Islet precursor cell (in vitro differentiated cells): ENCODE measurements at places on chromosomes 13 and 19.
A peak's percentile ranks its signal among the peaks of the same experiment; 100 is the strongest.

DNA sequence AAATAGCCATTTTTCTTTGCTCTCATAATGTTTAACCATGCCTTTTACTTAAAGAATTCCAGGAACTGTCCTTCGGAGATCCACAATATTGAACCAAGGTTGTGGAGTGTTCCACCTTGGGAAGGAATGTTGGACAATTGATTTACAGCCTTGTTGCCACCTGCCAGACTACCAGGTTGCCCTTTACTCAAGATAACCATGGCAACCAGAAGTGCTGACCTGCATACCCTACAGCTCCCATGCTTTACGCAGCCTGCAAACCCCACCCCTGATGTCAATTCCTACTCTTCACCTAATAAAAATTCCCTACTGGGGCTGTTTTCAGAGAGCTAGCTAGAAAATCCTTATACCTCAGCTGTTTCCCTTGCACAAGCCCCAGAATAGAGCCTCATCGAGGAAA is 151.0 kb upstream of the RXFP2 start:
- peak; percentile 56 for DNase-seq

GRCh38 chr13:102968572-102969228 is 97.5 kb downstream of the SLC10A2 start:
- DNase-seq, result no peak

DNA sequence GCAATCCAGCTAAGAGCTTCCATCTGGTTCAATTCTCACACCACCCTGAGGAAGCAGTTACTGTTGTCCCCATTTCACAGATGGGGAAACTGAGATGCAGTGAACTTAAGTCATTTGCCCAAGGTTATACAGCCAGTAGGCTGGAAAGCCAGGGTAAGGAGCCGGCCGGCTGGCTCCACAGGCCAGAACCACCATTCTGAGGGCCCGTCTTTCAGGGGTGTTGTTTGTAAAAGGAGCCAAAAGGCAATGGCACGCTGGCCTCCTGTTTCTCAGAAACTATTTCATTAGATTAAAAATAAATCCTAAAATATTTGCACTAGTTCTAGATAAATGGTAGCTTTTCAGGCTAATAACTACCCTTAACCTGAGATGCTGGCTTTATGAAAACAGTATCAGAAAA is 114.9 kb downstream of the CRYL1 start:
- DNase-seq, result no peak

GRCh38 chr13:103788061-103788652 is 721.9 kb upstream of the SLC10A2 start:
- no peak for DNase-seq

GRCh38 chr13:24742977-24743376 is 21.0 kb upstream of the RNF17 start:
- no peak for DNase-seq

DNA sequence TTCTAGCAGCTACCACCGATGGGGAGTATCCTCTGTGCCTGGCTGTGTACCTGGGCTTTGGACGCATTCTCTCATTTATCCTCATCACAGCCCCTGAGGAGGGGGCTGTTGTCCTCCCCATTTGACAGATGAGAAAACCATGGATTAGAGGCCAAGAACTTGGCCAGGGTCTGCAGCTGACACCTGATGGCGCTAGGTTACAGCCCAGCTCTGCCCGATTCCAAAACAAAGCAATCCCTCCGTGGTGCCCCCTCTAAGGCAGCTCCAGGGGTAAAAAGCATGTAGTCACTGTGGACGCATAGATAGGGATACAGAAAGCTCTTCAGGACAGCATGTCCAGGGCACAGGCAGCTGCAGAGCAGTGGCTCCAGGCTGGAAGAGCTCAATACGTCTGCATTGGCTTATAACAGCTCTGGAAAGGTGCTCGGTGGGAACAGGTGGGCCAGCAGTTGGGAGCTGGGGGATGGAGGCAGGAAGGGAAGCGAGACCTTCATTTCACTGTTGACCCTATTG is 35.4 kb upstream of the UQCRFS1 start:
- DNase-seq, result peak; percentile 28

GRCh38 chr13:114012921-114013320 is 39.0 kb upstream of the C13orf46 start:
- DNase-seq, result no peak

GRCh38 chr19:40907968-40908735 is 26.1 kb upstream of the CYP2A7 start:
- no peak for DNase-seq

DNA sequence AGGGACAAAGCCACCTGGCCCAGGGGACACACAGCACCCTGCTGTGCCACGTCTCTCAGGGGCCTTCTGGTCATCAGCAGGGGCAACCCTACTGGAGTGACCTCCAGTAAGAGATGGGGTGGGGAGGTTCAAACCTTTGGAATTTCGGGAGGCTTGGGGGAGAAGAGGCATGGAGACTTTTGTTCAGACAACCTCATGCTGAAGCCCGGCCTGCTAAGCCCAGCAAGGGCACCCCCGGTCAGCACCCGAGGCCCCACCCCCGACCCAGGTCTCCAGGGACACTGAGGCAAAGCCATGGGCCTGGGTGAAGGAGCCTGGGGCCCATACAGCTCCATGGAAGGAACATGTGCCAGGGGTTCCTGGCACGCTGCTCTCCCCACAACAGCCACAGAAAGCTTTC is 23.3 kb downstream of the ZNF787 start:
- DNase-seq, result no peak

GRCh38 chr13:44313674-44314073 is 60.0 kb upstream of the SERP2 start:
- DNase-seq, result no peak

GRCh38 chr19:48121066-48121465 is 10.4 kb upstream of the PLA2G4C start:
- DNase-seq, result no peak

- DNase-seq, result no peak
Observed at GRCh38 chr13:45763419-45763818, 61.3 kb downstream of the CBY2 start.

GRCh38 chr19:9205501-9206113 is 13.8 kb downstream of the OR7D4 start:
- DNase-seq, result peak; percentile 83

GRCh38 chr19:13064092-13064489 is 38.6 kb downstream of the LYL1 start:
- DNase-seq, result no peak

- no peak for DNase-seq
Observed at GRCh38 chr13:111503905-111504695, 183.7 kb downstream of the TEX29 start.

DNA sequence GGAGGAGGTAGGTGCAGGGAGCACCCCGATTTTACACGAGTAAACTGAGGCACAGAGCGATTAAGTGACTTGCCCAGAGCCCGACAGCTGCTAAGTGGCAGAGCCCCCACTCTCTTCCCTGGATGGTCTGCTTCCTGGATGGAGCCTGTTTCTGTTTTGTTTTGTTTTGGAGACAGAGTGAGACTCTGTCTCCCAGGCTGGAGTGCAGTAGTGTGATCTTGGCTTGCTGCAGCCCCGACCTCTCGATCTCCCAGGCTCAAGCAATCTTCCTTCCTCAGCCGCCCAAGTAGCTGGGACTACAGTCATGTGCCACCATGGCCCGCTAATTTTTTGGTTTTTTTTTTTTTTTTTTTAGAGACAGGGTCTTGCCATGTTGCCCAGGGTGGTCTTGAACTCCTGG is 17.3 kb downstream of the BICRA start:
- DNase-seq, result no peak

- DNase-seq, result no peak
Observed at GRCh38 chr13:106597186-106597585, 29.2 kb upstream of the ARGLU1 start.

DNA sequence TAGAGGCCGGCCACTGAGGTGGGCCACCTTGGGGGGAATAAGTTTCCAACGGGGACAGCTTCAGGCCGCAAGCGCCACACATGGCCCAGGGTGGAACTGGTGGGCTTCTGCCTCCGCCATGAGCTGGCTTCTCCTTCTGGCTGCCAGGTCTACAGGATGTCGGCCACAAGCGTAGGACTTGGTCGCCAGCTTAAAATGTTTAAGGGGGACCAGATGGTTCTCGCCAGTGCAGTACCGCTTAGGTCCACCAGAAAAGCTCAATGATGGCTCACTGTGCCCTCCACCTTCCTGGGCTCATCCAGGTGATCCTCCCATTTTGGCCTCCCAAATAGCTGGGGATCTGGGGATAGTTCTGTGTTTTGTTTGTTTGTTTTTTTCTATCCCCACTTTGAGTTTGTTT is 38.7 kb upstream of the ZNF254 start:
- DNase-seq, result no peak

- DNase-seq, result no peak
Observed at GRCh38 chr13:79336966-79337365, 69.1 kb downstream of the RBM26 start.

GRCh38 chr13:98598043-98598442 is 21.1 kb upstream of the STK24 start:
- no peak for DNase-seq

DNA sequence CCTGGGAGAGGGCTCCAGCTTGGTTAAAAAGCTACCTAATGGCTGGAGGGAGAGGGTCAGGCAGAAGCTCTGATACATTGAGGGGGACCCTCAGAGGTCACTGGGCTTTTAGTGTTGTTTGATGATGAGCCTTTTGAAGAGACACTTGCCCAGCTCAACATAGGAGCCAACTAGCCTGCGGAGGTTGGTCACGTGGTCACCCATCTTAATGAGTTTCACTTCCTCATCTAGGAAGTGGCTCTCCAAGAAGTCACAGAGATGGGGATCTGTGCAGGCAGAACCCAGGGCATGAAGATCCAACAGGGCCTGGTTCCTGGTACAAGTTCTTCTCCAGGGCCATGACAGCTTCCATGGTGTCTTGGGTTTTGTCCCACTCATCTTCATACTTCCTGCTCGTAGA is 33.4 kb downstream of the IPO5 start:
- DNase-seq, result no peak

- DNase-seq, result no peak
Observed at GRCh38 chr13:71699342-71699741, 167.7 kb downstream of the DACH1 start.

DNA sequence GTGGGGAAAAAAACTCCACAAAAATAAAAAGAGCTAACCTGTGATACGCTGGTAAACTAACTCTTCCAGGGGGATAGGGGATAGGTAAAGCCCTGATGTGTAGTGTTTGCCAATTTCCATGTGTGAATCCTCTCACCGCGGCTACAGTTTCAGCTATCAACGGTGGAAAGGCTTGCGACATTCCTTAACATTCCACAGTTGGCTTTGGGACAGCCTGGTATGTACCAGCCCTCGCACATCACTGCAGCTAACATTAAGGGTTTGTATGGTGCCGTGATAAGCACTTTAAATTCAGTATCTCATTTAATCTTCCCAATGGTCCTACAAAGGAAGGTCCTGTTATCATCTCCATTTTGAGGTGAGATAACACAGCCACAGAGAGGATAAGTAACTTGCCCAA is 112.4 kb downstream of the KATNAL1 start:
- no peak for DNase-seq

DNA sequence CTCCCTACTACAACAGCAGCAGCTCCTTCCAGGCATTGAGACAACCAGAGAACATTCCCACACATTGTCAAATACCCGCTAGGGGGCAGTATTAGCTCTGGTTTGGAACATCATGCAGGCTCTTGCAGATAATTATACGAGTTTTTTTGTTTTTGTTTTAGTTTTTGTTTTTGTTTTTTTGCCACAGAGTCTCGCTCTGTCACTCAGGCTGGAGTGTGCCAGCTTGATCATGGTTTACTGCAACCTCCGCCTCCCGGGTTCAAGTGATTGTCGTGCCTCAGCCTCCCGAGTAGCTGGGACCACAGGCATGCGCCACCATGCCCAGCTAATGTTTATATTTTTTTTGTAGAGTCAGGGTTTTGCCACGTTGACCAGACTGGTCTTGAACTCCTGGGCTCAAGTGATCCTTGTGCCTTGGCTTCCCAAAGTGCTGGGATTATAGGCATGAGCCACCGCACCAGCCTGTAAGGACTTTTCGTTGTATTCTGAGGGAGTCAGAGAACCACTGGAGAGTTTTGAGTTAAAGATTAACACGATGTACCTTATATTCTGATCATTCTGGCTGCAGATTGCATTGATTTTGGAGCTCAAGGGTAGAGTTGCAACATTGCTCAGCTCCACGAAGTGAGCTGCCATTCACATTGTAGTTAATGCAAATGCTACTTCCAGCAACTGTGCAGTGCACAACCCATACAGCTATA is 41.7 kb upstream of the CEACAM20 start:
- peak; percentile 82 for DNase-seq

DNA sequence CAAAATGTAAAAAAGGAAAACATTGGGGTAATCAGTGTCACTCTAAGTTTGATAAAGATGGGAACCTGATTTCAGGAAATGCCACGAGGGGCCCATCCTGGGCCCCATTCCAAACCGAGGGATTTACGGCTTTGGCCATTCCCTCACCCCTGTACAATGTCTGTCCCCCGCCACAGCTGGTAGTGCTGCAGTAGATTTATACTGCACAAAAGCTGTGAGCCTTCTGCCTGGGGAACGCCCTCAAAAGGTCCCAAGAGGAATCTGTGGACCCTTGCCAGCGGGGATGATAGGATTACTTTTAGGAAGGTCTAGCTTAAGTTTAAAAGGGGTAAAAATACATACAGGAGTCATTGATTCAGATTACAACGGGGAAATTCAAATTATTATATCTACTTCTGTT is 173.4 kb upstream of the SGCG start:
- no peak for DNase-seq

DNA sequence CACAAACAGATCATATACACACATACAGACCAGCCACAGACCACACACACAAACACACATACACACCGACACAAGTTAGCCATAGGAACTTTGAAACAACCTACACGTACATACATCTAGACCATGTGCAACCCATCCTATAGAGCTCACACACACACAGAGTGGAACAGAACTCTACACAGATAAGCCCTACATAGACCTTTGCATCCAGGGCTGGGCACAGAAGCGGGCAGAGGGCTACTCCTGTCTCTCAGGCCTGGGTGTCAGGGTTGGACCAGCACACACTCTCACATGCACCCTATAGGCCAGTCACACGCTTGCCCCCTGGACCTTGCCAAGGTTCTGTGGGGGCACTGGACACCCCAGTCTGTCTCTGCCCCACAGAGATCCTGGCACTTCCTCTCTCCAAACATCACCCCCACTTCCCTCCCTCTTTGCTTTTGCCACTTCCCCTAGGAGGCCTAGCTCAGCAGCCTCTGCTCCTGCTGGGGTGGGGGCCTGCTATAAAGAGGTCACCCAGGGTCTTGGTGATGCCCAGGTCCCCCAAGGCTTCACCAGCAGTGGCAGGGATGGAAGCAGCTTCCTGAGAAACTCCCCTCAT is 5.8 kb upstream of the JUNB start:
- DNase-seq, result no peak

GRCh38 chr19:48513289-48514122 is 1.9 kb upstream of the LMTK3 start:
- peak; percentile 89 for DNase-seq

- DNase-seq, result peak; percentile 80
Observed at GRCh38 chr19:10517760-10518443, 655 bp upstream of the S1PR5 start.

DNA sequence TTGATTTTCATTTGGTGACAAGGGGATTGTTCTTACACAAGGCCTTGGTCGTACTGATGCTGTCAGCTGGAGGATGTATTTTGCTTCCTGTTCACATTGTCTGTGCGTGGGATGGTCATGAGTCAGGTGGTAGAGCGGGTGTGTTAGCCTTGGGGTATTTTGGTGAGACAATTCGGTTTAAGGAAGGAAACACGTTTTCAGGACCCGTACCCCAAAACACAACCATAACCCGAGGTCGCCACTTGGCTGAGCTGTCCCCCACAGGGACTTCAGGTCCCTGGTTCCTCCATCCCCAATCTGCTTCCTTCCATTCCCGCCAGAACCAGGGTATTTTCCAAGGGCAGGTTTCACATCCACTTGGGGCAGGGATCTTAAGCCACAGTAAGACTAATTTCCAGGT is 15.0 kb downstream of the MYO9B start:
- no peak for DNase-seq
